Muscle of back (tissue), 13 donors: ENCODE measurements at places on chromosomes 16 and 17.

DNA sequence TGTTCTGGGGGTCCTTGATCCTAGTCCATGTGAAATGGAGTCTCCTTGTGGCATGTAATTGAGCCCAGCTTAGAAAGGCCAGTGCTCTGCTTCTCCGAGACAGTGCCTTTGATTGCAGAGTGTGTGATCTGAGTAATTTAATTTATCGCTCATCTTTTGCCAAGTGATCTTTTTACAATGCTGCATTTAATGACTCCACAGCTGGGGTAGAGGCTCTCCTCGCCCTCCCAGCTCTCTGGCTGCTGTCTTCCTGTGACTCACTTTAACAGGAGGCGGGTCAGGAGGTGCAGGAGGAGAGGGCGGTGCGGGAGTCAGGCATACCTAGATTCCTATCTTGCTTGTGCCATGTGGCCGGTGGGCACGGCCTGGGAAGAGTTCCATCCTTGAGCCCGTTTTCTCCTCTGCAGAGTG lies 113.4 kb upstream of the FOXF1 start:
- peak; percentile 72 for DNase-seq

DNA sequence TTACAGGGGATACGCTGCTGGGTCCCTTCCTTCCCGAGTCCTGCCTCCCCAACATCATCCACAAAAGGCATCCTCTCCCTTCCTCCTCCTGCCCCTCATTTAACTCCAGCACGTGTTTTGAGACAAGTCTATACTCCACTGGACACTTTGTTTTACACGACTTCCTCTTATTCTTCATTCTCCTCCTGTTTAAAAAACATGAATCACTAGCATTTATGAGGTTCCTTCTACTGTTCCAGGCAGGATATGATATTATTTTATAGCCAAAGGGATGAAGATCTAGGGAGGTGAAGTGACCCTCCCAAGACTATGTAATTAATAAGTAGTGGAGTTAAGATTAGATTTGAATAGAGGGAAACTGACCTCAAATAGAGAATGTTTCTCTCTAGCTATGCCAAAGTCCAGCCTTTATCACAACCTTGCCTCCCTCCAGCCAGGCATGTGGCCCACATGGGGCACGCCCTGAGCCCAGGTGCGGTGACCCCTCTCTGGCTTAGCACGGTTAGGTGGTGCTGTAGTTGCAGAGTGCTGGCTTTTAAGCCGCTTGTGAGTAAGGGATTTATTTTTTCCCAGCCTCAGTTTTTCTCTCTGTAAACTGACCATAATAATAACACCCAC lies 1.3 kb upstream of the HSD17B2 start:
- DNase-seq: no peak

DNA sequence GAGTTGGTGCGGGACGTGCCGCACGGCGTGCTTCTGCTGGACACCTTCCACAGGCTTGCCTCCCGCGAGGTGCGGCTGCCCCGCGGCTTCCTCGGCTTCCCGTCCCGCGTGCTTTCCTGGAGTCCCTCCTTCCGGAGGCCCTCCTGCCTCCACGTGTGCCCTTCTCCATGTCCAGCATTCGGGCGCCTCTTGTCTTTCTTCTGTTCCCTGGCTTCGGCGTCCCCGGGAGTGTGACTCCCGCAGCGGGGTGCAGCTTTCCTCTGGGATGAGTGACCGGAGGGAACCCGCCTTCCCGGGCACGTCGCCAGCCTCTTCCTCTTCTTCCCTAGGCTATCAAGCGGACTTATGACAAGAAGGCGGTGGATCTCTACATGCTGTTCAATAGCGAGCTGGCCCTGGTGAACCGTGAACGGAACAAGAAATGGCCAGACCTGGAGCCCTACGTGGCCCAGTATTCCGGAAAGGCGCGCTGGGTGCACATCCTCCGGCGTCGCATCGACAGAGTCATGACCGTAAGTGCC lies 23.0 kb downstream of the DNAH2 start:
- DNase-seq: no peak

- no peak for DNase-seq
Observed at GRCh38 chr17:67297454-67297960, 52.5 kb upstream of the HELZ start.

GRCh38 chr16:8920645-8921346 lies 38.6 kb downstream of the LITAFD start:
- no peak for DNase-seq

- no peak for DNase-seq
Observed at GRCh38 chr17:38434178-38434665, 6.0 kb downstream of the ARHGAP23 start.

- no peak for DNase-seq
Observed at GRCh38 chr17:55284001-55284884, 19.5 kb downstream of the HLF start.

GRCh38 chr16:27174007-27174406 lies 29.3 kb upstream of the KDM8 start:
- no peak for DNase-seq

DNA sequence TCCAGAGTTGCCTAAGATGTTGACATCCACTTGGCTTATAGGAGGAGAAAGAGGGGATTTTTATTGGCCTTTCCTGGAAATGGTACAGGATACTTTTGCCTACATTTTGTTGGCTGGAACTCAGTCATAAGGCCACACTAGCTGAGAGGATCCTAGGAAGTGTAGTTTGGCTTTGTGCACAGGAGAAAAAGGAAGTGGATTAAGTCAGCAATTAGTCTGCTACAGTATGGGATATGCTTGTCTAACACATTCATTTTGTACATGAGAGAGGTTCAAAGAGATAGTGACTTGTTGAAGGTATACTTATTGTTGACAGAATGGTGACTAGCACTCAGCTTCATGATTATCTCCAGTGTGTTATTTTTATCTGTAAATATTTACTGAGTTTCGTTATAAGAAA lies 10.3 kb downstream of the UTP18 start:
- DNase-seq: no peak

DNA sequence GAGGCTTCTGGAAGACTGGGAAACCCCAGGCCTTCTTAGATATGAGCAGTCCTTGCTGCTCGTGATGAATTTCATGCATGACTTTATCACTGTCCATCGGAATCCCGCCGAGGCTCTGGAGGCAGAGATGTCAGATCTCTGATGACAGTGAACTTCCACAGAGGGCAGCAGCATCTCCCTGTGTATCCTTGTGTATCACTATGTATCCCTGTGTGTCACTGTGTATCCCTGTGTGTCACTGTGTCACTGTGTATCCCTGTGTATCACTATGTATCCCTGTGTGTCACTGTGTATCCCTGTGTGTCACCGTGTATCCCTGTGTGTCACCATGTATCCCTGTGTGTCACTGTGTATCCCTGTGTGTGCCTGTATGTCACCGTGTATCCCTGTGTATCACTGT lies 160.2 kb upstream of the CHMP6 start:
- DNase-seq: no peak

GRCh38 chr17:57589151-57590034 lies 155.7 kb downstream of the CCDC182 start:
- no peak for DNase-seq

DNA sequence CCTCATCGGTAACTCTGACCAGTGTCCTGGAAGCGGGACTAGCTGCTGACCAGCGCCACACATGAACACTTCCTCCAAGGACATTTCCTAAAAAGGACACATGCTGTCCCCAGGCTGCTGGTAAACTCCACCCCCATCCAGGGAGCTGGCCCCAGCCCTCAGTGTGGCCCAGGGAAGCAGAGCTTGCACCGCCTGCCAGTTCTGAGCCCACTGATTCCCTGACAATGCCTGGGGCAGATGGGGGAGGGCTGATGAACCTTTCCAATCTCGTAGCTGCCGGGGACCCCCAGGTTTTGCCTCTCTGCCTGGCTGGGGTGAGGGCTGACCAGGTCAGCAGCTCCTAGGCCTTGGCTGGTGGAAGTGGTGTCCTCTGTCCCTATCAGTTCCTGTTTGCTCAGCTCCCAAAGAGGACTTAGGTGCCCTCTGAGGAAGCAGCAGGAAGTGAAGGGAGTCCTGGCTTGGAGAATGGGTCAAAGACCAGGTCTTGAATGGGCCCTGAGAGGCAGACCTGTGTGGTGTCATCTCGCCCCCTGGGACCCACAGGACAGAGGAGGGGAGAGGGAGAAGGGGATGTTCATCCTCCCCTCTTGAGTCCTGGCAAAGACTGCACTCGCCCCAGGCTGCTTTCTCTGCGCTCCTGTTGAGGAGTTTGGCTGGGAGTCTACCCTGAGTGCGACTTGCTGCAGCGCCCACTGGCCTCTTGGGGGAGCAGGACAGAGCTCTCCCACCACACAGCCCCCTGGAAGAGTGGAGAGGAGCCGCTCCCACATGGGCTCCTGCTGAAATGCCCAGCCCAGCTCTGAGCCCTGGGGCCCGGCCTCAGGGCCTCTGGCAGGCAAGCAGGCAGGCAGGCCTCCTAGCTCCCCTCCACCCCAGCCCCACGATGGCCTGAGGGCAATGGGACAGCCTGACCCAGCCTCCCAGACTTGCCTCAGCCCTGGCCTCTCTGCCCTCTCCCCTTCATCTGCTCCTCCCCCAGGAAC lies 16.8 kb downstream of the PDK2 start:
- DNase-seq: no peak

GRCh38 chr16:74199066-74199841 lies 97.4 kb upstream of the PSMD7 start:
- DNase-seq: no peak

- no peak for DNase-seq
Observed at GRCh38 chr17:71580220-71580619, 540.6 kb upstream of the SOX9 start.

GRCh38 chr17:78895322-78895721 lies 7.7 kb downstream of the CEP295NL start:
- DNase-seq: no peak
